ENCODE measurements at places on chromosomes 1 and 21.

DNA sequence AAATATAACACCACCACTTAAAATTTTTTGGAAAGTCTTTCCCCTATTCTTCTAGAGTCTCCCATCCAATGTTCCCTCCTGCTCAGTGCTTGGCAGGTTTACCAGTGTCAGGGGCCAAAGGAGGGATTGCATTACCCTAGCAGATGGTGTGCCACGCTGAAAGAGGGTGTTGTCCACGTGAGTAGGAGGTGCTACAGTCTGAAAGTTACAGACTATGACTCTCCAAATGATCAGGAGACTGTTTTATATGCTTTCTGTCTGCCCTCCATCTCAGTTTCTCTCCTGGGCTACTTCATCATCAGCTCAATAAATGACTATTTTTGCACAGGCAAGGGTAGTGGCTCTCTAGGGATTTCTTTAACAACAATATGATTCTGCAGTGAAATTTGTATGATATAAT lies 31.3 kb upstream of the ANGPTL7 start:
- DNase-seq, result no peak

- no peak for DNase-seq
Measured at GRCh38 chr1:26072305-26072704, 4.9 kb upstream of the TRIM63 start.

GRCh38 chr1:230120289-230120920 lies 53.4 kb downstream of the GALNT2 start:
- DNase-seq, result no peak

GRCh38 chr1:17120962-17121837 lies 1.9 kb upstream of the PADI2 start:
- no peak for DNase-seq

GRCh38 chr1:89687254-89687653 lies 54.3 kb downstream of the LRRC8C start:
- DNase-seq, result no peak

GRCh38 chr1:231600458-231600976 lies 26.1 kb upstream of the DISC1 start:
- no peak for DNase-seq

DNA sequence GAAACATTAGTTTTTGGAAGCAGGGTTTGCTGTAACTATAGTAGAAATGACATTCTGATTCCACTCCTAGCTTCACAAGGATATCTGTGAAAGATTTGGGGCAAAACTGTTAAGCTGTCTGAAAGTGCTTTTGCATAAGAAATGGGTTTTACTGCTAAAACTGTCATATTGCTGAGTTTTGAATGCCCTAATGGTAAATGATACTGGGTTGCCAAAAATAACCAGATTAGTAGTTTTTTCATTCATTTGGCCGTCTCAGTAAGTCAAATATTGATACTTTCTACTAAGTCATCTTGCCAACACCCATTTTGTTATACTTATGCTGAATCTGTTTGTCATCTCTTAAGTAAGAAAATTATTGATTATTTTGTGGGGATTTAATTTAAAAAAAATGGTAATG lies 399 bp upstream of the PTPRC start:
- DNase-seq, result no peak

DNA sequence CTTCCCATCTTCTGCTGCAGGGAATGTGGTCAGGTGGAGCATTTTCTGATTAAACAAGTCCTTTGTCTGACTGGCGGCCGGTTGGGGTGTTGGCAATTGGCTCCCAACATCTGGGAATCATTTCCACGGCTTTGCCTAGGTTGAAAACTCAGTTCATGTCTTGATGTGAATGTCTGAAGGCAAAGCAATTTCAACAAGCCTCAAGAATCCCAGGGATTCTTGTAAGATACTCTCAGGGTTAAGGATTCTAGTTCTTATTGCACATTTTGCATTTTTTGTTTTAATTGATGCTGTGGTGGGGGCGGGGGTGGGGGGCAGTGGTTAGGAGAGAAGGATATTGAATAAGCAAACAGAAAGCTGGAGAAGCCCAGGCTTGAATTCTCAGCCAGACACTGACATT lies 273.9 kb downstream of the KIF26B start:
- DNase-seq, result no peak

- no peak for DNase-seq
Measured at GRCh38 chr1:107061886-107062285, 5.4 kb downstream of the PRMT6 start.
